ENCODE measurements at places on chromosomes 4 and X.

GRCh38 chrX:43333543-43333942 lies 322.6 kb upstream of the MAOA start:
- DNase-seq = no peak

DNA sequence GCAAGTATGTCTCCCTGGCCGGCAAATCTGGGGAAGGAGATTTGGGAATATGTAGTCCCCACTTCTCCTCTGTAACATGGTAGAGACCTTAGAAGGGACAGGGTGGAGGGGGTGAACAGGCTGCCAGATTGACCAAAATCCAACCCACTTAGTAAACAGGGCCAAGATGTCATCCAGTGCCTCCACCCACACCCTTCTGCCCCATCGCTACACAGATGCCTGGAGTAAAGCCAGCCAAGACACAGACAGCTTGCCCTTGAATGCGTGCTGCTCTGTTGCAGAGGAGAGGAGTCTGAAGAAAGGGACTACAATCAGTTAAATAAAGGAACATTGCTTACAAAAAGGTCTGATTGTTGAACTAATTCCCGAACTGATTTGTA lies 160.1 kb upstream of the LDB2 start:
- DNase-seq = no peak

DNA sequence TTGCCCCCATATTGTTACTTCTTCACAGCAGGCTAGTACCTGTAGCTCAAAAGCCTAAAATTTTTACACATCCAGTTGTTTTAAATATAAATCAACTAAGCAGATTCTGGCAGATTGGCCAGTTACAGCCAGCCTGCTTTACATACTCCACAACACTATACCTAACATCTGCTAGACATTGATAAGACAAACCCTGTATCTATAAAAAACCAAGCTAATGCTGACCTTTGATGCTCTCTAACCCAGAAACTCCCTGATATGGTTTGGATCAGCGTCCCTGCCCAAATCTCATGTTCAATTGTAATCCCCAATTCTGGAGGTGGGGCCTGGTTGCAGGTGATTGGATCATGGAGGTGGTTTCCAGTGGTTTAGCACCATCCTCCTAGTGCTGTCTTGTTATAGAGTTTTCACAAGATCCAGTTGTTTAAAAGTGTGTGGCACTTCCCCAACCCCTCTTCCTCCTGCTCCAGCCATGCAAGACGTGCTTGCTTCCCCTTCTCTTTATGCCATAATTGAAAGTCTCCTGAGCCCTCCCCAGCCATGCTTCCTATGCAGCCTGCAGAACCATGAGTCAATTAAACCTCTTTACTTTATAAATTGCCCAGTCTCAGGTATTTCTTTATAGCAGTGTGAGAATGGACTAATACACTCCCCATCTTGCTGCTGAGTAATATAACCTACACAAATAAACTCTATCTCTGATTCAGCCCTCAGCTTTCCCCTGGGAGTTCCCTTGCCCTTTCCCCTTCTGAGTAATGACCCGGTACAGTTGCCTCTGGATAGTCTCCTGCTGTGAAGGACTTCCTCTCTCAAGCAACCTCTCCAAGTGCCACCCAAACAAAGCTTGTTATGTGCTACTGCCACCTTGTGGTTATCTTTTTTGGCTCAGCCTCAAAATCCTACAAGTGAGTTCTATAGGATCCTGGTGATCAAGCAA lies 39.6 kb downstream of the ZCCHC13 start:
- peak; percentile 88 for DNase-seq

- DNase-seq = no peak
Measured at GRCh38 chrX:46713672-46714490, 45.0 kb downstream of the SLC9A7 start.

DNA sequence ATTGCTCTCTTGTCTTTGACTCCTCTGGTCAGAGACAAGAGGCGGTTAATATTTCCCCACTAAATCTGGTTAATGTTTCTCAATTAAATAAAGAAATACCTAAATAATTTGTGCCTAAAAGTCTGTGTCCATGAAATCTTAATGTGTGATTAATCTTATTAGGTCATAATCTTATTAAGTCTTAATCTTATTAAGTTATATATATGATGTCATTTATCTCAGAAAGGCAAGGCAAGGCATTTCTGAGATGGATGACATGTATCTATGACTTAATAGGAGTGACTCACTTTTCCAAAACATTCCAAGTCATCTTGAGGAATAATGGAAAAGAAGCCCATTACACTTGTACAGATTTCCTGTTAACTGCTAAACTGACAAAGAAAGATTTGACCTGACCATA lies 74.7 kb downstream of the TRAM1L1 start:
- no peak for DNase-seq

DNA sequence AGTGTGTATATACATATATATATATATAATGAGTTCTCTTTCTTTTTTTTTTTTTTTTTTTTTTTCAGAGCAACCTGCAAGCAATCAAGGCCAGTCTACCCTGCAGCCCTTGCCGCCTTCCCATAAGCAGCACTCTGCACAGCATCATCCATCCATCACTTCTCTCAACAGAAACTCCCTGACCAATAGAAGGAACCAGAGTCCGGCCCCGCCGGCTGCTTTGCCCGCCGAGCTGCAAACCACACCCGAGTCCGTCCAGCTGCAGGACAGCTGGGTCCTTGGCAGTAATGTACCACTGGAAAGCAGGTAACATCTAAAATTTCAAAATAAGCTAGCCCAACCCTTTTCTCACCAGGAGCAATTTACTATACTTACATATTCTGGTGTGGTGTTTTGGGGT lies 316.3 kb downstream of the DCTD start:
- no peak for DNase-seq

DNA sequence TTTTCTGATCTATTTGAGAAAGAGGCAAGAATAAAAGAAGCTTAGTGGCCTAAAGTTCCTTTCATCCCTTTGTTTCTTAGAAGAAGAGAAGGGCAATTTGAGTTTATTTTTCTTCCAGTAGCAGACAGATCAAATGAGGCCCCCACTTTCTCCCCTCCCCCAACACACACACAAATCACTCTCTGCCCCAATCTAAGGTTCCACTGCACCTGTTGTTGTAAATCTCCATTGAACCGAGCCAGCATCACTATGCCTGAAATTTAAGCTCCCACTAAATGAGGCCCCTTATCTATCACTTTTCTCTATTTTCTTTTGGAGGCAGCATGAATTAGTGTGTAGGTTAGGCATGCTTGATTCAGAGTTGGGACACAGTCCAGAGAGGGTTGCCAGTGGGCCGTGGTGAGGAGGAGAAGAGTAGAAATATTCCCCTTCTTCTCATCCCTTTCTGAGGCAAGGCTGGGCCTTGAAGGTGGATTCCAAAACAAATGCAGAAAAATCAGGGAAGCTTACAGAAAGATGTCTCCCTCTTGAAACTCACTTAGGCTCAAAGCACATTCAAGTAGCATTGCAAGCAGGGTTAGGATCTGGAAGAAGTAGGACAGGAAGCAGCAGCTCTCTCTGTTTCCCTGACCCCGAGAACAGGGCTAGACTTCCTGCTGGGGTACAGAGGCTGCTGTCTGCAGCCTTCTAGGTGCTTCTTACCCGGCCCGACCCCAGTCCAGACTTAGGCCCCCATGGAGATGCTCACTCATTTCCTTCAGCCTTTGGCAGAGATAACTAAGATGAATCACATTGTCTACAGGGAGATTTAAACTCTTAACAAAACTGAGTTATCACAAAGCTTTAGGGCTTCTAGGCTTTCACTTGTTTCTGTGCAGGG lies 70.7 kb downstream of the RASL11B start:
- no peak for DNase-seq

- no peak for DNase-seq
Measured at GRCh38 chr4:136967069-136967468, 565.2 kb downstream of the PCDH18 start.
